ENCODE measurements at places on chromosomes 2 and 18.

DNA sequence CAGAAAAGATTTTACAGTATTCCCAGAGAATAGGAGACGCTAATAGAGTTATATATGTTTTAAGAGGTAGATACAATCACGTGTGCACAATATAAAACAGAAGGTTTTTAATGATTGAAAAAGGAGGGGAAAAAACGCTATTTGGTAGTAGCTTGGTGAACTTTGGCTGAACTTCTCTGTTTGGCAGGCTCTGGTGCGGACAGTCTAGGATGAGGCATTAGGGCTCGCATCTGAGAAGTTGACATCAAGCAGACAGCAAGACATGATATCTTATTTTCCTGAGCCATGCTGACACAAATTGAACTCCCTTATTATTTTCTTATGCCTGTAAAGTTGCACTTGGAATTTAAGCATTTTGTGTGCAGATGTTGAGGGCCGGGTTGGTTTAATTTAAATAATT lies 176.6 kb downstream of the EN1 start:
- no peak for DNase-seq

GRCh38 chr2:191748528-191749180 lies 70.7 kb downstream of the NABP1 start:
- DNase-seq: no peak

DNA sequence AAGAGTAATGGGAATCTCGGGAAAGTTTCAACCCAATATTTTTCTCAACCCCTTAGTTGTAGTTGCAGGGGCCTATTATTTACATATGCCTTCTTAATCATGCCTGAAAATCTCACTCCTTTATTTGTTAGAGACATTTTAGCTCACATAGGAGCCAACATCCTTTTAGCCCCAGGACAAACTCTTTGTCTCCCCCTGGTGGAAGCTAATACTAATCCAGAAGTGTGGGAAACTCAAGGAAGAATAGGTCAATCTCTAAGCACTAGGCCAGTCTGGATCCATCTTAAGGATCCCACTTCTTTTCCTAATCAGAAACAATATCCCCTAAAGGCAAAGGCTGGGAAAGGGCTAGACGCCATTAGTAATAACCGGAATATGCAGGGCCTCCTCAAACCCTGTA lies 550.9 kb upstream of the PKDCC start:
- no peak for DNase-seq

GRCh38 chr2:174120346-174120745 lies 128.0 kb downstream of the OLA1 start:
- DNase-seq: no peak

DNA sequence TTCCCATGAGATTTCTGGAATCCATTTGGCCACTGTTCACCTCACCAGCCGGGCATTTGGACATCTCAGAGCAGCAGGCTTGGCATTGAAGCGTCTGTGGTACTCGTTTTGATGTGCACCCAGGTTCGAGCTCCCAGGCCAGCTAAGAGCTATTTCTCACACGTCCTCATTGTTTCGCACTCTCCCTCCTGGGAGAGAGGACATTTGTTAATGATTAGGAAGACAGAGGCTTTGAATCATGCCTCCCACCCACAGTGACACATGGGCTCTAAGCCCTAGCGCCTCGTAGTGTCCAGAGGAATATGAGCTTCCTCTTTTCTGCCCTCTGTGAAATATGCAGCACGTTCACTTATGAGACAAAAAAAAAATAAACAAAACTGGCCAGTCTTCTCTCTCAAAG lies 361.8 kb downstream of the RND3 start:
- no peak for DNase-seq

DNA sequence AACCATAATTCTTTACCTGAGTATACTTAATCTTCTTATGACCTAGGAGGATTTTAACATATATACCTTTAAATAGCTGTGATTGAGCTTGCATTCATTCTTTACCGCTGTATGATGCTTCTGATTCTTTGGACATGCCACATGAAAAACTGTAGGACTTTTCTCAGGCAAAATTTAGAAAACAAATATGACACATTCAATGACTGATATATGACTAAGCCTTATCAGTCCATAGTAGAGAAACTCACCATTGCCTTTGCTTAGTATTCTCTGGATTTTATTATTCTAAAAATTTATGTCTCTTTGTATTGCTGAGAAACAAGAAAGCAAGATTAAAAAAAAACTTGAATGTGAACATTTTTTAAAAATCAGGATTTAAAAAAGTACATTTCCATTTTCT lies 3.7 kb downstream of the FAM171B start:
- no peak for DNase-seq

DNA sequence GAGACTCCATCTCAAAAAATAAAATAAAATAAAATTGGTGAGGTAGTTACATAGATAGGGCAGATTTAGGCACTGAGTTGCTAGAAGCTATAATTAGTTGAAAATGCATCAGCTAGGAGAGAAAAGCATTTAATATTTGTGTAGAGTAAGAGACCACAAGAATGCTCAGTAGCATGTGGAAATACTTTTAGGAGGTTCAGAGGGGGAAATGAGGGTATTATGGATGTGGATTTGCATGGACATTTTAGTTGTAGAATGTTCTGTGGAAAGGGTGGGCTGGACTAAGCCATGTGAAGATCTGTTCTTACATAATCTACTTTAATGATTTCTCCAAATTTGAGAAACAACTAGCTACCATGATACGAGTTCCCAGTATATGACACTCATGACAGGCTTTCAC lies 95.5 kb downstream of the ATP9B start:
- no peak for DNase-seq

DNA sequence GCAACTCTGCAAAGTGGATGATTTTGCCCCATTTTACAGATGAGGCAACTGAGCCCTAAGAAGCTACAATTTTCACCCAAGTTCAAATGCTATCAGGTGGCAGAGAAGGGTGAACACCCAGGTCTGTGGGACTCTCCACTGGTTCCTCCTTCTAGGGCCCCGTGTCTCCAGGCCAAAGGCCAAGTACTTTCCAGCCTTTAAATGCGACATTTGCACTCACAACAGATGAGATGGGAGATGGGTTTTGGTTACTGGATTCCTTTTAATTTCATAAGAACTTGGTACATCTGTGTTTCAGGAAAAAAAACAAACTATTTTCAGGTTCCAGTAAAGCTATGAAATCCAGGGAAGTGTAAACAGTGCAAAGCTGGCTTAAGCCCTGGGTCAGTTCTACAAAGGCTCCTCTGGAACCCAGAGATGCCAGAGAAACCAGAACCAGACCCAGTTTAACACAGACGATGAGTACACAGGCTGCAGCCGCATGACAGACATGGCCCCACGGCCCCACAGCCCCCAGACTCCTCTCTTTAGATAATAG lies 361.7 kb downstream of the ANAPC1 start:
- no peak for DNase-seq

DNA sequence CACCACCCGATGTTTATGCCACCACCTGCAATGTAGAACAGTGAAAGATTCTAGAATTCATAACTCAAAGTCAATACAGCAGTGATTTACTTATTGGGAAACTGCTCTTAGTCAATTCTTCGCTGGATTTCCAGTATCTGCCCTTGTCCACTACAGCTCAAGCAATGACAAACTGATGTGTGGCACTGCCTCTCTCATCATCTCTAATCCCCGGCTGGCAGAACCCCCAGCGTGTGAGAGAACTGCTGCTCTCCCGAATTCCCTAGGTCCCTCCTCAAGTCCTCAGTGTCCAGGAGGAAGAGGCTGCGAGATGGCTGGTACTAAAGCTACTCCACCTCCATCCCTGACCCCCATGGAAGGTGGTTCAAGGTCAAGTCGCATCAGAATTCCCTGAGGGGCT lies 1.6 kb downstream of the TXNL4A start:
- no peak for DNase-seq

DNA sequence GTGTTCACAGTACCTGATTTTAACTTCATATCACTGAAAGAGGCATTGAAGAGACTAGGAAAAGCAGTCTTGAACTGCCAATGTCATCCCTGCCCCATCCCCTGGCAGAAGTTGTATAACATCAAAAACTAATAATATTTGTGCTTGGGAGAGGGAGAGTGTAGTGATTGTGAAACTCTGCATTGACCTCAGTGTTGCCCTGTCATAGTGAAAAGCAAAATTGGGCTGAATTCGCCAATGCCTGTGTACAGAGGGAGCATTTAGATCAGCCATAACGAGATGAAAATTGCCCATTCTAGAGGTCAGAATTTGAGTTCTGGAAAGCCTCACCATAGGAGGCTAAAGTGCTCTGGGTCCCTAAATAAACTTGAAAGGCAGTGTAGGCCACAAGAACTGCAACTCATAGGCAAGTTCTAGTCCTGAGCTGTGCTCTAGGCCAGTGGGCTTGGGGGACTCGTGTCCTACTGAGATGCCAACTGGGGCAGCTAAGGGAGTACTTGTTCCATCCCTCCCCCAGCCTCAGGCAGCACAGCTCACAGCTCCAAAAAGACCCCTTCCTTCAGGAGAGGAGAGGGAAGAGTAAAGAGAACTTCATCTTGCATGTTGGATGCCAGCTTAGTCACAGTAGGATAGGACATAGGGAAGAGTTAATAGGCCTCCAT lies 855.6 kb downstream of the TSN start:
- no peak for DNase-seq

DNA sequence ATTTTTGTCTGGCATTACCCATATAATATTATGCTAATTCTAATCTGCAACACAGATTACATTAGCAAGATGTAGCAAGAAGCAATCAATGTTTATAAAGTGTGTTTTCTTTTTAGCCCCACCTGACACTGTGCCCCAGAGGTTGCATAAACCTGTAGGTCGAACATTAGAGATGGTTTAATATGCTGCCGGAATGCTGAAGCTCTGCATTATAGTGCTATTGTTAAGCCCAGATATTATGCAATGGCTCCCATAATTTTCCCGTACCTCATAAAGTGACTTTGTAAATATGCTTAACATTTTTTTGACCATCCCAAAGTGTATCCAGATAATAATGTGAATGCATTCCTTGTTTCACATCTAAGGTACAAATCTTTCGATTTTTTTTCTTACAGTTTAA lies 109.3 kb upstream of the MAP4K3 start:
- DNase-seq: no peak

GRCh38 chr18:5500158-5500939 lies 43.4 kb downstream of the EPB41L3 start:
- no peak for DNase-seq
